Effector CD8-positive, alpha-beta T cell (primary cell): ENCODE measurements at places on chromosomes 4 and X.

- DNase-seq = no peak
Observed at GRCh38 chr4:92969650-92970379, 666.0 kb downstream of the GRID2 start.

DNA sequence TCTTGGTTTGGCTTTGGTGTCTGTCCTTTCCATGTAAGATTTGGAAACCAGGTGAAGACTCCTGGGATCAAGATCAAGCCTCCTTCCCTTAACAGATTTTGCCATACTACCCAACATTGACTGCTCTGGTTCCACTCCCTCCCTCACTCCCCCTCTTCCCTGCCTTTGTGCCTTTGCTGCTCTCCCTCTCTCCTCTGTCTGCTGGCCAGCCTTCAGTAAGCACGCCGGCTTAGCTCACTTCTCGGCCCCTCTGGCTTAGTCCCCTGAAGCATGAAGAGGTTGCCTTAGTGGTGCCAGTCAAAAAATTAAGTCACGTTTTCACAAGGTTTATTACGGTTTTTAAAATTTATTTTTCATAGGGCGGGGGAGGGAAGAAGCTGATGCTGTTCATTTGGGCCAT, 6.0 kb downstream of the GRIA3 start:
- DNase-seq = no peak

DNA sequence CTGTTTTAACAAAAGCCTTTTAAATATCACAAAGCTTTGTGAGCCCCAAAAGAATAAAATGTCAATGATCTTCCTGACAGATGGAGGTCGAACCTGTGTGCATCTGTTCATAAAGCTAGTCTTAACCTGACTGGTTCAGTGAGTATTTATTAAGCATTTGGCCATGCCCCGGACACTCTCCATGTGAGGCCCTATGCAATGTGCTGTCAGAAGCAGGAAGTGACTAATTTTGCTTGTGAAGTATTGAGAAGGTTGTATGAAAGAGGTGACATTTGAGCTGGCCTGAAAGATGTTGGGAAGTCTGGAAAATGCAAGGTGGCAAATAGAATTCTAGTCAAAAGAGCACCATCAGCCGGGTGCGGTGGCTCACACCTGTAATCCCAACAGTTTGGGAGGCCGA, 171.4 kb downstream of the MSL3 start:
- DNase-seq = no peak

GRCh38 chr4:39855909-39856512, 121.7 kb downstream of the PDS5A start:
- DNase-seq = no peak

GRCh38 chr4:77354550-77354949, 197.5 kb downstream of the CCNG2 start:
- DNase-seq = no peak

- DNase-seq = no peak
Observed at GRCh38 chr4:187178587-187178986, 454.9 kb upstream of the FAT1 start.

DNA sequence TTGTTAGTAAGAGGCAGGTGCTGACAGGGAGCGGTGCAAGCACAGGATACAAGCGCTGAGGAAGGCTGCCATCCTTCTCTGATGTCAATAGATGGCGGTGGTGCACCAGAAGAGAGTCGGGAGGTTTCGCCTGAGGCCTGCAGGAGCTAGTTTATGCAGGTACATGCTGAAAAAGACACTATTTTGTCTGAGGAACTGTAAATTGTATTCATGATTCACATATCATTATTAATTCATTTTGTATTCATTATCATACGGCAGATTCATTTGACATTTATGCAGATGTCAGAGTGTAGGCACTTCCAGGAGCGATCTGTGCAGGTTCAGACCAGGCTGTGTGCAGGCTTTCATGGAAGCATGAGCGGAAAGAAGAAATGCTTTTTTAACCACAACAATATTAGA, 824.0 kb downstream of the STIM2 start:
- DNase-seq = no peak

DNA sequence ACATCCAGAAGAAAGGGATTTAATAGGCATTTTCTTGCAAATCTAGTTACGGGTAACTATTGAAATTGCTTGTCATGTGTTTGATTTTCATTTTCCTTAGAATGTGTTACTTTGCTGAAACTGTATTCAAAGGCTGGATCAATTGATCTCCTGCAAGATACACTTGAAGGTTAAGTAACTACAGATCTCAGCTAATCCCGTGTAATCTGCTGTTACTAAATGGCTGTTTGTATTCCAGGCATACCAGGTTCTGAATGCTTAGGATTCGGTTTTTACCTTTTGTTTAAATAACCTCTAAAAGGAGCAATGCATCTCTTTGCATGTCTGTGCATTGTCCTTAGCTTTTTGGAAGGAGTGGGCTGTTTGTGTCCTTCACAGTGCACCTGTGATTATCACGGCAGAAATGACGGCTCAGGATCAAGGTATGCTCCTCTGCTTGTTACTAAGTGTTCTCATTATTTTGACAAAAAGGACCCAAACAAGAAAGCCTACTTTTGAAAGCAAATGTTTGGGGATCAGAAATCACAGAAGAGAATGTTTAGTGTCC, at the start of gene LRIT3:
LRIT3 (plus strand) TSS at position 212 of the 547 bp plus-strand sequence; CDS start at position 307, 95 bp downstream.
- no peak for DNase-seq
